HFFc6 (cell line): ENCODE measurements at places on chromosomes 7 and 10. TPM values are rescaled to one million over a fixed set of nuclear protein-coding genes. Genes with fewer than 3 reads are reported as not detected.

- H3K27me3 ChIP-seq: peaks cover 15% of the 10 kb centered on the region
- H3K4me1 ChIP-seq: no peaks in the 10 kb centered on the region
- no peak overlapping the region for H3K27ac ChIP-seq
- no peaks in the 10 kb centered on the region for H3K36me3 ChIP-seq
- H3K4me3 ChIP-seq: no peak overlapping the region
Measured at GRCh38 chr10:78528749-78529204, 495.1 kb downstream of the RPS24 start.

DNA sequence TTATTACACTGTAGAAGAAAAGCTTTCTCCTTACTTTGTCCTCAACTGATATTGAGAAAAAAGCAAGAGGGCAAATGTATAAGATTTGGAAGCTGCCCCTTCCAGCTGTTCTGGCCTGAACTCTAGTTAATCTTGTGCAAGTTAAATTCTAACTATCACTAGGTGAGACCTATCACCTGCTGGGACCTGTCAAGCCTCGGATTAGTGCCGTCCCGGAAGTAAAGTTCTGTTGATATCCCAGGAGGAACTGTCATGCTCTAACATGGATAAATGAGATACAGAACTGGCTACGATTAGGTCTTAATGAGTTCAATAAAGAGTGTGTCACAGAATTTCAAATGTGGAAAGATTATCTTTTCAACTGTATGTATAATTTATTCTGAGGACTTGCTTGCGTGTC lies 1.2 kb upstream of the BPGM start:
- peaks cover 38% of the 10 kb centered on the region for H3K4me1 ChIP-seq
- no peak overlapping the region for H3K27ac ChIP-seq
- H3K4me3 ChIP-seq: no peak overlapping the region
- H3K36me3 ChIP-seq: peaks cover 29% of the 10 kb centered on the region

- no peaks in the 10 kb centered on the region for H3K36me3 ChIP-seq
- H3K27ac ChIP-seq: no peak overlapping the region
- no peak overlapping the region for H3K4me3 ChIP-seq
- H3K27me3 ChIP-seq: peaks cover 1% of the 10 kb centered on the region
- no peak for DNase-seq
Measured at GRCh38 chr10:114575417-114576131, 82.5 kb downstream of the ABLIM1 start.

DNA sequence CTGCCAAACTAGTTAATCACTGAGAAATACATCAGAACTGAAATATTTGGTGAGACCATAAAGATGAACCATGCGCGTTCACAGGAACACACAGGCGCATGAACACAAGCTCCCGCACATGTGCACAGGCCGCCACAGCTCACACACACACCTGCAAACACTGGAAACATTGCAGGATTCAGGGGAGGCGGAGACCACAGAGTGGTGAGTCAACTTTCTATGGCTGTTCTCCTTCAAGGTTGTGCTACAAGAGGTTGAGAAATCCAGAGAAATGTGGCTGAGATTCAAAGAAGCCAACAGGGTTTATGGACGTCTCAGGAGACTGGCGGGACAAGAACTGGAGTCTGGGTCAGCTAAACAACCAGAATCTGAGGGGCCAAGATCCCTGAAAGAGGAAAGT lies 17.8 kb downstream of the ESYT2 start:
- DNase-seq: no peak
- peaks cover 54% of the 10 kb centered on the region for H3K4me1 ChIP-seq
- peak overlapping the region; percentile 55 for H3K27ac ChIP-seq
- peaks cover 2% of the 10 kb centered on the region; the same call in 1 of the 2 replicates for H3K27me3 ChIP-seq

DNA sequence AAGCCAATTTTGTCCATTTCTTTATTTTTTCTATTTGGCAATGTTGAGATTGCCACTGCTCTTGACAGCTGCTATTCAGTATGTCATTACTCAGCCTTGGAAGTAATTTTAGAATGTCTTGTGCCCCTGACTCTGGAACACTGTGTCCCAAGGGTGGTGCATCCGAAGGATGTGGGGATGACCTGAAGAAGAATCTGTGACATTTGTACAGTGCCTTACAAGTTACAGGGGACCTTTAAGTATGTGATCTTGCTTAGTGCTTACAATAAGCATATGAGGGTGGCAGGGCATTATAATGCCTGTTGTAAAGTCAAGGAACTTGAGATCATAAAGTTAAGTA lies 239.5 kb downstream of the REEP3 start:
- H3K27ac ChIP-seq: no peak overlapping the region
- DNase-seq: no peak
- no peak overlapping the region for H3K4me3 ChIP-seq
- H3K36me3 ChIP-seq: no peaks in the 10 kb centered on the region

DNA sequence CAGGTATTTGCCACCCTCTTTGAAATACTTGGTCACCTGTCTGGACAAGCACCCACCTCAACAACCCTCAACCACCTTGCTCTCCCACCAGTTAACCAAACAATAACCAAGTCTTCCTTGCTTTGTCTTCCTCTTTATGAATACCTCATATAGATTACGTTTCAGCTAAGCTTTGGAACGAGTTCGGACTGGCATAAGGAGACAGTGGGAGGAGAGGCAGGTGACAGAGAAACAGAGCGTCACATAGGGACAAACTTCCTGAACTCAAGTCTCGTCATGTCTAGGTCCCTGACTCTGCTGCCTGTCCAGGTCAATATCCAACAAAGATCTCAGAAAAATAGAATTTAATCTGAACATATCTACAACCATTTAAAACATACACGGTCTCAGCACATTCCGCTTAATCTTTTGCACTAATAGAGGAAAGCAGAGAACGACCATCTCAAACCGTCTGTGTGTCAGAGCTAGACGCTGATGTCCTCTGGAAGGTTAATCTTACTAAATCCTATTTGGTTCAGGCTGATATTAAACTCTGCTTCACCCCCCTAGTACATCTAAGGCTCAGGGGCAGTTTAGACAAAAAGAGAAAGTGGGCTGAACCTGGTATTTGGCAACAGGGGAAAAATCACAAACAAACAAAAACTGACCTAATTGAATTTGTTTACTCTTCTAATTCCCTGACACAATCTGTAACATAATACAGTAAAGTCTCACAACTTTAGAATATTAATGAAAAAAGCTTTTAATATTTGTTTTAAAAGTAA lies 26.4 kb upstream of the SVOPL start:
- DNase-seq: no peak
- H3K4me1 ChIP-seq: no peaks in the 10 kb centered on the region
- H3K27me3 ChIP-seq: no peaks in the 10 kb centered on the region; the same call in 1 of the 2 replicates
- no peak overlapping the region for H3K4me3 ChIP-seq

DNA sequence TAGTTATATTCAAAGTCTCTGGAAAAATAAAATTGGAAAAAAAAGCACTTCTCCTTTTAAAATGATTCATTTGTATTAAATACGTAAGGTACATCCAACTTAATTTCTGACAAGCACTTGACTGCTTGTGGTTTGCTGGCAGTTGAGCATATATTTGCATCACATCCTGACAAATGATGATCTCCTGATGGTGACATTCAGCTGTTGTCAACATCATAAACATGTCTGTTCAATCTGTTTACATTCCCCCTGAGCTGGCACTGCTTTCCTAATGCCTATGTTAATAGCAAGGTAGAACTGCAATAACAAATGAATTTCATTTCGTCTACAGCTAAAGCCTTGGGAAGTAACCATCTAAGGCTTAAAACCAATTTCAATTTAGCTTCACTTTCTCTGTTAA lies 24.4 kb downstream of the TSPAN12 start:
- no peaks in the 10 kb centered on the region for H3K27me3 ChIP-seq
- H3K36me3 ChIP-seq: no peaks in the 10 kb centered on the region
- H3K4me3 ChIP-seq: no peak overlapping the region
- no peak for DNase-seq

GRCh38 chr7:4707217-4707741 lies 25.2 kb downstream of the FOXK1 start:
- no peak overlapping the region for H3K27ac ChIP-seq
- DNase-seq: no peak
- peaks cover 33% of the 10 kb centered on the region for H3K4me1 ChIP-seq
- H3K4me3 ChIP-seq: no peak overlapping the region
- H3K27me3 ChIP-seq: peaks cover 4% of the 10 kb centered on the region; the same call in 1 of the 2 replicates
- peaks cover 16% of the 10 kb centered on the region for H3K36me3 ChIP-seq

GRCh38 chr10:111207500-111207899 lies 130.7 kb downstream of the ADRA2A start:
- no peaks in the 10 kb centered on the region; the same call in 1 of the 2 replicates for H3K27me3 ChIP-seq
- no peak for DNase-seq
- no peak overlapping the region for H3K27ac ChIP-seq
- H3K4me3 ChIP-seq: no peak overlapping the region

DNA sequence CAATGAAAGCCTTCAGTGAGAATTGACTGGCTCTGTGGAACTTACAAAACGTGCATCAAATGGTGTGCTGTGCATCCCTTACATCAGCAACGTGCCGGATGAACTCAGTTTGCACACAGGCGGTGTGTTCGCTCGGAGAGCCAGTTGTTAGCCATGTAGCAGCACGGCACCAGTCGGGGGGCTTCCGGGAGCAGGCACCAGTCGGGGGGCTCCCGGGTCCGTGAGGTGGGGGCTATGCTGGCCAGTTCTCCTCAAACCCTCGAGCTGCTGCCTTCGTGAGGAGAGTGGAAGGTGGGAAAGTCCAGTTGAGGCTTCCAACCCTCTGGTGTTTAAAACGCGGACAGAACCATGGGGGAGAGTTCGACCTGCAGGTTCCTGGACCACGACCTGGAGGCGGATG lies 34.9 kb upstream of the UTF1 start:
- no peak overlapping the region for H3K4me3 ChIP-seq
- peaks cover 16% of the 10 kb centered on the region; the same call in 1 of the 2 replicates for H3K27me3 ChIP-seq
- H3K27ac ChIP-seq: no peak overlapping the region
- H3K4me1 ChIP-seq: no peaks in the 10 kb centered on the region
- H3K36me3 ChIP-seq: no peaks in the 10 kb centered on the region

Gene SVOPL
- not detected in 3 replicates for total RNA-seq

Gene LMOD2
- total RNA-seq: not detected in 3 replicates

Gene ABCB4
- 0.09 TPM in 1 of 3 replicates, not detected in the others for total RNA-seq

Gene KAZALD1
- 14.5 to 21.2 TPM (median 16.6 TPM) in 3 replicates for total RNA-seq

Gene FXYD4
- total RNA-seq: not detected in 3 replicates

Gene KAT6B
- 23.0 to 27.5 TPM (median 25.3 TPM) in 3 replicates for total RNA-seq

Gene TLX1
- not detected in 2 replicates for total RNA-seq

Gene PIP4K2A
- total RNA-seq: 42.6 to 64.3 TPM (median 59.5 TPM) in 3 replicates
